ENCODE measurements at places on chromosomes 7 and 10.
A peak's percentile ranks its signal among the peaks of the same experiment; 100 is the strongest.

- DNase-seq = peak; percentile 58
Observed at GRCh38 chr7:12066521-12066920, 144.6 kb upstream of the TMEM106B start.

DNA sequence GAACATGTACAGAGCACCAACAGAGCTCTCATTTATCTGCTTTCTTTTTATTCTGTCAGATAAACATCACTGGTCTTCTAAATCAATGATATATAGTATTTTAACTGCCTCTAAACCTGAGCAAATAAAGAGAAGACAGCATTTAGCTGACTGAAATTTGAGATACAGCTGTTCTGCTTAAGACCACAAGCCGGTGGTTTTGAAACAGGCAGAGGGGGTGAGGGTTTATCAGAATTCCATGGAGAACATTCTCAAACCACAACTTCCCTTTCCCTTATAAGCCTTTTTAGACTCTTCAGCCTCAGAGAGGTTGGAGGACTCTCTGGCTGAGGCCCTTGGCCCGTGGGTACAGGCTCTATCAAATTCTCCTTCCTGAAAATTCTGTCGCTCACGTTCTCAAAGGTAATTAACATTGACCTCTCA, 87.4 kb upstream of the RSU1 start:
- DNase-seq = peak; percentile 23

GRCh38 chr7:73723813-73724212, 4.3 kb upstream of the STX1A start:
- DNase-seq = no peak

DNA sequence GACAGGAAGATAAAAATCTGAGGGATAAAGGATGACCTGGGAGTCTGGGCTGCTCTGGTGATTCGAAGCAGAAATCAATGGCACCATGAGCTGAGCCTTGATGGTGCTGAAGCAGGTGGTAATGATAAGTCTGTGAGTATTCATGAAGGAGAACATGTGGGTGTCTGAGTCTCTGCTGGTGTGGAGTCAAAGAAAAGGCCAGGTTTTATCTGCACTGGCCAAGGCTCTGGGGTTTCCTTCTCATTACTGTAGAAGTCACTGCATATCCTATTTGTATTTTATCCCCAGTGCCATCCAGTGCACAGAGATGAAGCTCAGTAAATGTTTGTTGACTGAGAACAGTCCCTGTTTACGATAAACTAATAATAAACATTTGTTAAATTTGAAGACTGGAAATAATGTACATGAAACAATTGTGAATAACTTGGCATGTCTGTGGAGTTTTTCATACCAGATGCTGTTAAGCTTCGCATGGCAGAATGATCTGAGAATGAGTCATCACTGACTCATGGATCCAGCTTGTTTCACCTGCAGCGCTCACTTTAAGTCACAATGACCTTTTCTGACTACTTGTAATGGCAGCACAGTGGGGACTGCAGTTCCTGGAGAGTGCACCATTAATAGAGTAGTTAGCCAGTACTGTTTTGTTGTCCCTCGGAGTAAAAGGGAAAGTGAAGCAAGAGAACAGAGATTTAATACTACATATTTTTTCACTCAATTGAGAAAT, 538.5 kb downstream of the HTR7 start:
- DNase-seq = no peak

GRCh38 chr10:76309070-76309469, 877.6 kb downstream of the LRMDA start:
- peak; percentile 56 for DNase-seq

All from suppressor macrophage treated with lipopolysaccharide for 4 hours (primary cell).